Activated effector memory CD4-positive, alpha-beta T cell treated with anti-CD3 and anti-CD28 coated beads, Interleukin-2, amount 50 U/mL, for 16 hours (primary cell): ENCODE measurements at places on chromosomes 11 and 22.

DNA sequence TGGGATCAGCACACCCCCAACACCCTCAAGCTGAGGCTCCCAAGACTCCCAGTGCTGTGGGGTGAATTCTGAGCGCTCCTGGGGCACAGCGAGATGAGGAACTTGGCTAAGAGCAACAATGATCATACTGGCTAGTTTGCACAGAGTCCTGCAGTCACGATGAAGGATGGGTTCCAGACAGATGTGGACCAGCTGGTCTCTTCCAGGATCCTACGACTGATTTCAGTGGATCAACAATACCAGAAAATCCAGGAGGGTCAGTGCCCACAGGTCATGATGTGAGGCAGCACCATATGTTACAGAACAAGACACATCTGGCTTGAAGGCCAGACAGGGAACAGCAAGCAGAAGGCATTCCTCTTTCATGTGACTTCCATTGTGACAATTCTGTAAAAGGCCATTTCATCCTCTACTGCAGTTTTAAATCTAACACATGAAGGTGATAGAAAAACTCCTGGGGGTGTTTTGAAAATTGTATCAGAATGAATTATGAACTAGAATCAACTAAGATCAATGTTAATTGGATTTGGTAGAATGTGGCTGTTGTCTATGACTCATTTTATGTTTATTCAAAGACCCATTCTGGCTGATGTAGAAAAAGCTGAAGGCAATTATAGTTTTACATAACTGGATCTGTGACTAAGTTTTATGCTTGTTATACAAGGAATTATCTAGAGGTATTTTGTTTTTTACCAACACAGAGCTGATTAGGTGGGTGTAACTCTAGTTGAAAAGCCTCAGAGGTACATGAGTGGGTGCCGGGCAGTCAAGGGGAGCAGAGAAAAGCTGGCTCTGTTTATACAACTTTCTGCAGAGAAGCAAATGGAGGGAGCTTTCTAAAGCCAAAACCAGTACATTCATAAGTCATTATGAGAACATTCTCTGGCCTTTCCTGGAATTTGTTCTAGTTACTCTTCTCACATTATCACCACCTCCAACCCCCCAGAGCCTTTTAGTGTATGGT is 29.1 kb downstream of the OR52K1 start:
- DNase-seq, result no peak

DNA sequence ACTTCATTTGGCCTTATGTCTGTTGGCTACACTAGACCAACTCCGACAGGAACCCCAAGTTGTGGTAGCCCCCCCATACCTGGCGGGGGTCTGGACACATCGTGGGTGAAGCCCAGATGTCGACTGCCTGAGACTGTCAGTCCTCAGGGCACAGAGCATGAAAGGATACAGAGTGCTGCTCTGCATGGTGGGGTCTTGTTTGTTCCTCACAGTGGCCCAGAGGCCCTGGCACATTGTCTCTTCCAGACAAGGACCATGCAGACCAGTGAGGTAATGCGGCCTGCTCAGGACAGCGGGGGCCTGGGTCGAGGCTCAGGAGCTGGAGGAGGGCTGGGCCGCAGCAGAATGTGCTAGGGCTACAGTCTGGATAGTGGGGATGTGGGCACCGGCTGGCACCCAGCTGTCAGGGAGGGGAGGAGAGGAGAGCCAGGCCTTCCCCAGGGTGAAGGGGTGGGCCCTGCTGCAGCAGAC is 14.6 kb downstream of the CAPN5 start:
- DNase-seq, result peak; percentile 60

- no peak for DNase-seq
Observed at GRCh38 chr11:110345743-110346142, 49.3 kb upstream of the RDX start.

GRCh38 chr11:116955949-116956348 is 118.5 kb upstream of the APOA1 start:
- no peak for DNase-seq

DNA sequence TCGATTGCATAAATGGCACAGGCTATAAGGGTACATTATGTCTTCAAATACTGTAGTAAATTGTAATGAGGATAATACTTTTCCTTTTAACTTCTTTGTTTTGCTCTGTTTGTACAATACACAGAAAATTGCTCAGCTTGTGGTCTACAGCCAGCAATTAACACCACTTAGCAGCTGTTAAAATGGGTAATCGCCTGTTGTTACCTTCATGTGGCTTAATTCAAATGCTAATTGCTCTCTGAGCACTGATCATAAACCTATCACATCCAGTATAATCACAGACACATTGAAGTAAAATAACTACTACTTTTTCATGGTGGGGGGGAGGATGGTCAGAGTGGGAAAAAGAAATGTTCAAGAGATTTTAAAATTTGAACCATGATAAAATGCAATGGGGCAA is 1164.1 kb upstream of the CNTN5 start:
- DNase-seq, result no peak

DNA sequence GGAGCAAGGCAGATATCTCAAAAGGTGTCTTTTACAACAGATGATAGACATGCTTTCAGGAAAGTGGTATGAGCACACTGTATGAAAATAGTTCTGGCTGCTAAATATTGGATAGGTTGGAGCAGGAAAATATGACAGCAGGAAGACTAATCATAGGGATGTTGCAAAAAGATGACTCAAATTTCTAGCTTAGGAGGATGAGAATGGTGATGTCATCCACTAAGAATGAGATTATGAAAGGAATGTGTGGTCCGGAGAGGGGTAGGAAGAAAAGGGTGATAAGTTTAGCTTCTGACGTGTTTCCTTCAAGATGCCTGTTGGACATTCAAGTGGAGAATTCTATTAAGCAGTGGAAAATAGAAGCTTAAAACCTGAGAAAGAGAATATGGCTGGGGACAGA is 46.4 kb downstream of the RCN1 start:
- no peak for DNase-seq

- DNase-seq, result no peak
Observed at GRCh38 chr11:107268977-107269376, 188.6 kb downstream of the CWF19L2 start.

GRCh38 chr11:116278076-116278475 is 494.7 kb downstream of the BUD13 start:
- no peak for DNase-seq

DNA sequence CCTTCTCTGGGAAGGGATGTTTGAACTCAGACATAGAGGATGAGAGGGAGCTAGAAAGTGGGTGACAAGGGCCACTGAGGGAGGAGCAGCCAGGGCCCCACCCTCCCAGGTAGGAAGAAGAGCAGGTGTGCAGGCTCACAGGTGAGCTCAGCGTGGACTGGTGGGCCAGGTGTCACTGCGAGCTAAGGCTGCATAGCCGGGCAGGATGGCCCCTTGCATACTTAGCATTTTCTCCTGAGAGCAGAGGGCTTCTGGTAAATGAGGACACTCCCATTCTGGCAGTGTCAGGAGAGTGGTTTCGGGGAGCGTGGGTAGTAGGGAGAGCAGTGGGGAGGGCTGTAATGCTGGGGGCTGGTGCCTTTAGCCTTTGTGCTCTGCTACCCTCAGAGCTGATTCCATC is 843.4 kb downstream of the TBC1D22A start:
- DNase-seq, result peak; percentile 47

DNA sequence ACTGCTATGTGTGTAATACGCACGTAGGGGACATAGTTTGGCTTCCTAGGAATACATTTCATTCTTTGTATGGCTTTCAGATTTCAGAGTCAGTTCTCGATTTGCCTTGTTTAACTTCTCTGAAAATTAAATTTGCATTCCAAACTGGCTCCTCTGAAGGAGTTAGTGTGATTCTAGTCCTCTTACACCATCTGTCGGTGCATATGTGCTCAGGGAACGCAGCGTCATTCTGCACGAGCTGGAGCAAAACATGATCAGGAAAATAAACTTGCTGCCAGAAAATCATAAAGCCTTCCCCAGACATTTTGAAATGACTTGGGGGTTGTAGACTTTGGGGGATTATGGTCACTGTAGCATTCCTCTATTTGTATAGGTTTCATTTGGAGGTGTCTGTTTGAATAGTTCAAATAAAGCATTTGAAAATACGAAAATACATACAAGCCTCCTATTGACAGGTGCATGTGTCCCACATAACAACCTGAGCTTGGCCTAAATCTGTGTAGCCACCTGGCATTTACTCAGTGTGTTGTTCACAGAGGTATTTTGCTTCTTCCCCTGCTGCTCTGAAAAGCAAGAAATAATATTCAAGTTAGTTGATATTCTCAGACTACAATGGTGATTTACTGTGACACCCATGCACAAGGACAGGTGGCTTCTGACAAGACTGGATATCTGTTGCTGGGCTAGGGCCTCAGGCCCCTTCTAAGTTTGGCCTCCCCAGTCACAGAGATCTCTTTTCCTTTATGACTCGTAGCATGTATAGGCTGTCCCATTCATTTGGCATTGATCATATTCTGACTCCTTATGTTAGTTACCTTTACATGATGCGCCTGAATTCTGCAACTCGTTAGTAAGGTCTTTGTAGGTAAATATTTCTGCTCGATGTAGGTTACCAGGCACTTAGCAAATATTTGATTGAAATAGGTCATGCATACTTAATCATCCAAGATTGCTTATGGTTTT is 81.6 kb upstream of the SORL1-AS1 start:
- DNase-seq, result no peak

- no peak for DNase-seq
Observed at GRCh38 chr11:65057526-65057925, 827 bp downstream of the NAALADL1 start.

DNA sequence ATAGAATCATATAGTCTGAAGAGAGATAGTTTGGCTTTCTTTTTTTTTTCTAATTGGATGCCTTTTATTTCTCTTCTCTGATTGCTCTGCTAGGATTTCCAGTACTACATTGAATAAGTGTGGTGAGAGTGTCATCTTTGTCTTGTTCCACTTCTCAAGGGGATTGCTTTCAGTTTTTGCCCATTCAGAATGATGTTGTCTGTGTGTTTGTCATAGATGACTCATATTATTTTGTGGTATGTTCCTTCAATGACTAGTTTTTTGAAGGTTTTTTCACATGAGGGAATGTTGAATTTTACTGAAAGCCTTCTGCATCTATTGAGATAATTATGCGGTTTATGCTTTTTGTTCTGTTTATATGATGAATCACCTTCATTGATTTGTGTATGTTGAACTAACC is 10.4 kb upstream of the OR4P4 start:
- DNase-seq, result no peak

DNA sequence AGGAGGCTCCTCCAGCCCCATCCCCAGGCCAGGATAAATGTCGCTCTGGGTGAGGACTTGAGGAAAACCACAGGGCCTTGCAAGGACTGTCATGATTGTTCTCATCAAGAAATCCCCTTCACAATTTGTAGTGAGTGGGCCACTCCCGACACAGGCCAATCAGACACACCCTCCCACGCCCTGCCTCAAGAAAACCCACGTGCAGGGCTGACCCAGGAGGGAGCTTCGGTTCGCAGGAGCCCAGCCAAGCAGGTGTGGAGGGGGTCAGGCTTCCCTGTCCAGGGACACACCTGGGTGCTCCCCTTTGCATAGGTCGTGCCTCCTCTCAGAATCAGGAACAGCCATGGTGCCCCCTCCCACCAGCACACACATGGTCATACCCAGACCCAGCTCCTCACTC is 43.2 kb downstream of the SHANK2 start:
- peak; percentile 39 for DNase-seq

- DNase-seq, result no peak
Observed at GRCh38 chr22:38738475-38739070, 17.2 kb downstream of the SUN2 start.

GRCh38 chr11:91686700-91687099 is 537.9 kb upstream of the FAT3 start:
- DNase-seq, result no peak

GRCh38 chr11:17244046-17244445 is 32.5 kb upstream of the NUCB2 start:
- DNase-seq, result no peak

DNA sequence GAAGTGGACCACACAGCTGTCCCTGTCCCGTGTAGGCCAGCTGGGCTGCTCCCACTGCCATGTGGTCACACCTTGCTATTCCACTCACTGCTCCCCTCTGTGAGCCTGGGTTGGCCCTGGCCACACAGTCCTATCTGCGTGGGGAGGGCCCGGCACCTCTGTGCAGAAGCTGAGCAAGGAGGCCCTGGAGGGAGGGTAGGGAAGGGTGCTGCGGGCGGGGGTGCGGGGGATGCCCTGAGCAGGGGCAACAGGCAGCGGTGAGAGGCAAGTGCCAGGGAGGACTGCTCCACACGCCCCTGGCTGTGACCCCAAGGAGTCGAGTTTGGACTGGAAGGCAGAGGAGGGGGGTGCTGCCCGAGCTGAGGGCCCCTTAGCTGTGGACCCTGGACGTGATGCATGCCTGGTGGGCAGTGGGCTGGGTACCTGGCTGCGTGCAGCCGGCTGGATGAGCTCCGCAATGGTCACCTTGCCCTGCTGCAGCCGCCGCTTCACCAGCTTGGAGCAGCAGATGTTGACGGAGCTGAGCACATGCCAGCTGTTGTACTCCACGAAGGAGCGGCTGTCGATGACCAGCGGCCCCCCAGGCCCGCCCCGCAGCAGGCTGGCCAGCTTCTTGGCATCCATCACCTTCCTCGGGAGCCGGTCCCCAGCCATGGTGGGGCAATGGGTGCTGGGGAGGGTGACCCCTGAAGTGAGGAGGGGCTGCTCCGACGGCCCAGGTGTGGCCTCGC is 6.7 kb downstream of the DUSP8 start:
- DNase-seq, result peak; percentile 64

DNA sequence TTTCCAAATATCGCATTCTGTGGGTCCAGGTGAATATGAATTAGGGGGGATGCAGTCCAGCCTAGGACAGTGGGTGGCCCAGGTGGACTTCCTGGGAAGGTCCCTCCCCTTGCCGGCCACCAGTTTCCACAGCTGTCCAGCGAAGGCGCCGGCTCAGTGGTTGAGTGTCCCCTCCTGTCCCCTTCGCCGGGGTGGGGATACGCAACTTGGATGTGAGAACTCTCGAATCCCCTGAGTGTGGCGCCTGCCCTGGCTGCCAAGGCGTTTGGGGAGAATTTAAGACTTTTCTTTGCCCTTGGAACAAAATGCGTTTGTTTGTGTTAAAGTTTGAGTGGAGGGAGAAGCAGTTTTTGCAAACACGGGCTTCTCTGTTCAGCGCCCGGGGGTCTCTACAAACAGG is 123.7 kb downstream of the KCNQ1OT1 start:
- DNase-seq, result peak; percentile 57

GRCh38 chr22:44024288-44024921 is at the start of gene PARVB:
TSS of gene PARVB (plus strand) at chr22:44024302. CDS start at chr22:44024340, 38 bp downstream.
- peak; percentile 67 for DNase-seq

- DNase-seq, result no peak
Observed at GRCh38 chr11:73392108-73393010, 16.2 kb downstream of the RELT start.

- DNase-seq, result no peak
Observed at GRCh38 chr11:35298369-35298768, 121.0 kb downstream of the SLC1A2 start.

DNA sequence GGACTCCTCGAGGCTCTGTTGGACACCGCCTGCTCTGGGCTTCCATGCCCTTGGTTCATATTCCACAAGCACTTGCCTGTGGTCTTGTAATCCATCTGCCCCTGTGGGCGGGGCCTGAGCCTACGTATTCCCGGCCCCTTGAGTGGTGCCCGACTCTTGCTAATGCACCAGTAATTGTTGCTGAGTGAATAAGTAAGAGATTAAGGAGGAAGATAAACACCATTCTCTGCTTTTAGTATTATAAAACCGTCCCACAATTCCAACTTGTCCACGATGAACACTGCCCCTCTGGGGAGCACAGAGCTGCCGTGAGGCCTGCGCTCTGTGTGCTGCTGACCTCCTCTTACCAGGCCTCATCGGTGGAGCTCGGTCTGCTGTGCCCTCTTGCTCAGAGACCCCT is 50.3 kb downstream of the MICAL2 start:
- DNase-seq, result no peak

GRCh38 chr11:118412921-118413320 is 11.5 kb downstream of the ATP5MG start:
- no peak for DNase-seq
